Foreskin keratinocyte (primary cell): ENCODE measurements at places on chromosomes 4 and X.

GRCh38 chr4:175427751-175428150 lies 384.3 kb downstream of the GPM6A start:
- no peak for DNase-seq

GRCh38 chrX:40304115-40304514 lies 206.4 kb upstream of the BCOR start:
- DNase-seq = no peak

GRCh38 chr4:94803181-94803580 lies 45.4 kb downstream of the BMPR1B start:
- DNase-seq = no peak

DNA sequence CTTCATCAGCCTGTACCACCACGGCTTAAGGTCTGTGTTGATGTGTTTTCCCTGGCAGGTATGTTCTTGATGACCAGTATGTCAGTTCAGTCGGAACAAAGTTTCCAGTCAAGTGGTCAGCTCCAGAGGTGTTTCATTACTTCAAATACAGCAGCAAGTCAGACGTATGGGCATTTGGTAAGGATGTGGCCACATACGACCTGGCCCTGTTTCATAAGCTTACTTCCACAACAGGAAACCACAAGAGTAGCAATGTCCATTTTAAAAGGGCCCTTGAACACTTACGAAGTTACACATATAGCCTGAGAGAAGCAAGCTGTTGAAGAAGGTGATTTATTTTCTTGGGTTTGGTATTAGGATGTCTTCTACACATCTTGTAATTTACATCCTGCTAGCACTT lies 46.1 kb downstream of the BMX start:
- no peak for DNase-seq

DNA sequence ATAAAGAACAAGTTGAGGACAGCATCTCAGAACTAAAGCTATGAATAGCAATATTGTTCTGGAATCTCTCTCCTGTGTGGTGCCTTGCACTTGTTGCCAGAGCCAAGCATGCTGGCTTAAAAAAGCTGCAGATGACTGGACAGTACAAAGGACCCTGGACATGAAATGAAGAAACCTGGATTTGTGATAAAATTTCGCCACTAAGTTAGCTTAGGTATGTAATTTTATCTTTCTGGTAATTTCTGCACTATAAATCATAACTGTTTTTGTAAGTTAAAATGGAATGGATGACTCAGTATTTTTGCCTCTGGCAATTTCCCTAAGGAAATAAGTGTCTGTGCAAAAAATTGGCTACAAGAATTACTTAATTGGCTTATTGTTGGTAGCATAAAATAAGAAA lies 317.2 kb downstream of the CAMK2D start:
- DNase-seq = peak; percentile 57

GRCh38 chrX:10676235-10676957 lies 56.0 kb upstream of the MID1 start:
- no peak for DNase-seq

- DNase-seq = no peak
These were observed 250.7 kb upstream of the PGRMC2 start for GRCh38 chr4:128538111-128538882.

DNA sequence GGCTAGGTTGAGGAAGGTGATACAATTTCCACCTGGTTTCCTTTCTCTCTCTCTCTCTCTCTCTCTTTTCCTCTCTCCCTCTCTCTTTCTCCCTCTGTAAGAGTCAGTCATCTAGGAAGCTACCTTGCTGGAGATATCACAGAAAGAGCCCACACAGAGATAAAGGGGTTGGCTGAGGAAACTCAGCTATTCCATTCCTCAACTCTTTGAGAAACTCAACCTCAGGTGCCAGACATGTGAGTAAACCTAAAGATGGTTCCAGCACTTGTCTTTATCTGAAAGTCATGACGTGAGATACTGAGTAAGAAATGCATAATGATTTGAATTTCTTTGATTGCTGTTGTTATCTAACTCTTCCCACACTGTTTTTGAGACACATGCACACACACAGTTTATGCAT lies 564.0 kb downstream of the SPOCK3 start:
- no peak for DNase-seq

- DNase-seq = no peak
These were observed 42.7 kb upstream of the RASSF6 start for GRCh38 chr4:73662709-73663546.

- no peak for DNase-seq
These were observed 190.9 kb downstream of the GABRB1 start for GRCh38 chr4:47222276-47222675.

GRCh38 chrX:45823536-45823935 lies 622.9 kb upstream of the DIPK2B start:
- DNase-seq = no peak

GRCh38 chr4:38230121-38230801 lies 270.1 kb downstream of the PTTG2 start:
- DNase-seq = peak; percentile 46

GRCh38 chrX:110213183-110213582 lies 104.7 kb downstream of the AMMECR1 start:
- peak; percentile 78 for DNase-seq

GRCh38 chr4:21753084-21753760 lies 195.3 kb downstream of the KCNIP4 start:
- no peak for DNase-seq

DNA sequence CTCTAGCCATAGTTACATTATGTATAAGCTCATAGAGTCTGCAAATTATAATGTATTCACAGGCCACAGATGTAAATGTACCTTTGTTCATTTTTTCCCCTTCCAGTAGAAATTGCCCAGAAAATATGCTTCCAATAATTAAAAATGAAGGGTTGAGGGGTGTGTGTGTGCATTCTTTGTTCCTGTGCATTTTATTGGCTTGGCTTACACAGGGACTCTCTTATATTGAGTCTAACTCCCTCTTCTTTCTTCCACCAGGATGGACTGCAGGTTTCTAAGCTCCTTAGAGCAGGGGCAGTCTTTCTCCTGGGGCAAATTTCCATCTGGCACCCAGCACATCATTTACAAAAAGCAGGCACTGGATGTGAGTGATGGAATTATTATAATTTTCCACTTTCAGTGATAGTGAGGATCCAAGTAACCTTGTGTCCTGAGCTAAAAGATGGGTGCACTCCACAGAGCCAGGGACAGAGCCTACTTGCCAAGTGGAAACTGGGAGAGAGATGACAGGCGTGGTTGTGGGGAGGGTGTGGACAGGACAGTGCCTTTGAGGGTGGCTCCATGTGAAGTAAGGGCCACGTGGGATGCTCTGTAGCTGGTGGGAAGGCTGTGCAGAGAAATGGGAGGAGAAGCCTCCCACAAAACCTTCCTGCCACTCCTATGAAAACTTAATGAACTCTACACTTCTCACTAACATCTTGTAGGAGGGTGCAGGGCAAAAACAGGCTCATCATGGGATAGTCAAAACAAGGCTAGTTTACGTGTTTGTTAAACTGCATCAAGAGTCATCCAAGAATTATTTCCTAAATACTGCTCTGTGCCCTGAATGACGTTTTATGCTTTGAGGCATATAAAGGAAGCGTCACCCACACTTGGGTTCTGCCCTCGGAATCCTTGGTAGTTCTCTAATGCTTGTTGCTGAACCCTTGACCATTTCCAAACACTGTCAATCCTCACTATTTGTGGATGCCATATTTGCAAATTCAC lies 16.0 kb downstream of the IGFBP7 start:
- DNase-seq = no peak

GRCh38 chr4:845233-845835 lies 19.4 kb upstream of the CPLX1 start:
- DNase-seq = no peak

DNA sequence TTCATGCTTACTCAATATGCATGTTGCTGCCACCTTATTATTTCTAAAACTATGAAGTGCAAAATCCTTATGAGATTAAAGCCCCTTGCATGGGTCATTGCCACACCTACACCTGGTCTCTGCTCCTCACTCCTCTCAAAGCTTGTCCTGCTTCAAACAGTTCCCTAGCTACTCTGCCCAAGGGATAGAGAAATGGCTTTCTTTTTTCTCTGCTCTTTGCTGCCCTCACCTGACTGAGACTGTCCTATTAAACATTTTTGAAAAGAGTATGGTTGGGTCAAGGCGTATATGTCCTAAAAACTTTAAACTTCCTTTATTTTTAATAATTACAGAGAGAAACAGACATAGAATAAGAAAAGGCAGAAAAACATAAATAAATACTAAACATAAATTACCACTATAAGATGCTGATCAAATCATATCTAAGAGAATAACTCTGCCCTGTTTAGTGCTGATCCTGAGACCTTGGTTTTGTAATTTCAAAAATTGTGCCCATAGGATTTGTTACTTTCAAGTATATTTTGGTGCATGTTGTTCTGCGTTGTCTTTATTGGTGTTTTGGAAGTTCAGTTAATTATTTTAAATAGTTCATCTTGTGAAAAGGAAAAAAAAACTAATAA lies 704.9 kb upstream of the PABPC4L start:
- no peak for DNase-seq

- DNase-seq = peak; percentile 82
These were observed 357.4 kb downstream of the STIM2 start for GRCh38 chr4:27218013-27218412.

DNA sequence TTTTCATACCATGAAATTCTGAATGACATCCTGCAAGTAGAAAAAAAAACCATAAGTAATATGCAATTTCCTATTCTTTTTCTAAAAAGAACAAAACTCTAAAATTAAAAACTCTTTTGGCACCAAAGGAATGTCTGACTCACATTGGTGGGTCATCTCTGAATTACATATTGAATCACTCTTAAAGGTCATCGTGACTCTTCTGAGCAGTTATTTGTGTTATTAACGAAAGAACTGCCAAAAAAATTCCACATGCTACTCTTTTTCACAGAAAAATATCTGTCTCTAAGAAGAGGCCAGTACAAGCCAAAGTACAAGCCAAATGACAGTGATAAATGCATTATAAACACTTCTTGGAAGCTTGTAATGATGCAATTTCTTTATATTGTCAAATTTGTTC lies 282.2 kb downstream of the GUCY2F start:
- DNase-seq = no peak

DNA sequence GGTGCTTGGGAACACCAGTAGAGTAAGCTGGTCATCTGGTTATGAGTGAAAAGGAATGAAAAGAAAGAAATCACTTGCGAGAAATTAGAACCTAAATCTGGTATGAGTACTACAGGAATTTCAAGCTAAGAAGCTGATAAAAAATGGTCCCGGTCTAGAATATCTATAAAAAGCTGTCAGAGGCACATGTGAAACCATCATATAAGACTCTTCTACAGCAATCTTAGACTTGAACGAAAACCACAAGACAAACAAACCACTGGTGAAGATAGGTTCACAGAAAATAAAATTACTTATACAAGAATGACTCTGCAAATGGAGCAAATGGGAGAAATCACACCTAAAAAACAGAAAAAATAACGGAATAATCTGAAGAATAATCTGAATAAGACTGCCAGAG lies 69.9 kb downstream of the KDR start:
- DNase-seq = no peak

DNA sequence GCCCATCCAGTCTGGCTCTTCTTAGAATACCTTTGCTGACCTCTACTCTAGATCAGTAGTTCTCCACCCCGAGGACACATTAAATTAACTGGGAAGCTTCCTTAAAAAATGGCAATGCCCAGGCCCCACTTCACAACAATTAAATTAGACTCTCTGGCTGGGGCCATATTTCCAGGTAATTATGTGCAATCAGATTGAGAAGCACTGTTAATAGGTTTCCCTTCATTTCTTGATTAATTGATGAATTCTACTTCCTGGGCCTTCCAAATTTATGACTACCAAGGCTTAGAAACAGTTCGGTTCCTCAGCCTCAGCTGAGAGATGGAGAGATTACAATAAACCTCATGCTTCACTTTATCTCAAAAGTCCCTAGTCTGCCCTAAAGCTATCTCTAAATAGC lies 71.7 kb upstream of the LIMCH1 start:
- DNase-seq = no peak
